ENCODE measurements at places on chromosomes 1 and 21.
A peak's percentile ranks its signal among the peaks of the same experiment; 100 is the strongest.

DNA sequence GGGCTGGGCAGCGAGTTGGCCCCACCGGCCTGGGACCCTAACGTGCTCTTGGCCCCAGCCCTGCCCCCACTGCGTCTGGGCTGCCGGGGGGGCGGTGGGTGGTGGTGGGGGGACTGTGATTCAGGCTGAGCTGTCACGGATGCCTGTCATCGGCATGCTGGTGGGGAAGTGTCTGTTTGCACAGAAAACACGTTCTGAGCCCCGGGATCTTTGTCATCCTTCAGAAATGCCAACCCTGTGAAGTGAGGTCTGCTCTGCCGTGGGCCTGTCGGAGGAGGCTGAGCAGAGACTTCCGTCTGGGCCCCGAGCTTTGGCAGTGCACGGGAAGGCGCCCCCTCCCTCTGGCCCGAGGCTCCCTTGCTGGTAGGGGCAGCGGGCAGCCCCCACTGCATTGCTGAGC is 24.3 kb upstream of the PLCH2 start:
- DNase-seq = no peak

DNA sequence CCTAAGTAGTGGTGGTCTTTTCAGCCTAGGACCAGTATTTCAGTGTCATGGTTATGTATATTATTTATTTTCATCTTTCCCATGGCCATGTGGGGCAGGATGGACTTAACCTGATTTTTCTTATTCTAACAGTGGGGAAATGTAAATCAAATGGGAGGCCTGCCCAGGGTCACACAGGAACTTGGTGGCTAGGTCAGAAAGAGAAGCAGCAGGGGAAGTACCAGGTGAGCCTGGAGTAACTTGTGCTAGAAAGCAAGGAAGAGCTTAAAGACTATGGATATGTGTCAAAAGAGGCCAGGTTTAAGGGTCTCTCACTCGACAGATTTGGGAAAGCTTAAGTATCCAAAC is 936 bp downstream of the ZFP69B start:
- no peak for DNase-seq

DNA sequence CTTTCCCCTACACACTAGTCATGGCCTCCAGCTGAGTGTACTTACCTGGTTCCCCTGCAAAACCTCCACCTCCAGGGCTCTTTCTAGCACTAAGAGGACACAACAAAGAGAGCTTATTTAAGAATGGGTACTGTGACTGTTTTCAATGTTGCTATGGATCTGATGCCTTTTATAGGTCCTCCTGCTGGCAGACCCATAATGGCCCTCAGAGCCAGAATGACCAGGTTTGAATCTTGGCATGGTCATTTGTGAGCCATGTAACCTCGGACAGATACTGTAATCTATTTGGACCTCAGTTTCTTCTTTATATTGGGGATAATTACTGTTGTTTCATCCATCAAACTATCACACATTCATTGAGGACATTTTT is 137.6 kb upstream of the USP24 start:
- no peak for DNase-seq

DNA sequence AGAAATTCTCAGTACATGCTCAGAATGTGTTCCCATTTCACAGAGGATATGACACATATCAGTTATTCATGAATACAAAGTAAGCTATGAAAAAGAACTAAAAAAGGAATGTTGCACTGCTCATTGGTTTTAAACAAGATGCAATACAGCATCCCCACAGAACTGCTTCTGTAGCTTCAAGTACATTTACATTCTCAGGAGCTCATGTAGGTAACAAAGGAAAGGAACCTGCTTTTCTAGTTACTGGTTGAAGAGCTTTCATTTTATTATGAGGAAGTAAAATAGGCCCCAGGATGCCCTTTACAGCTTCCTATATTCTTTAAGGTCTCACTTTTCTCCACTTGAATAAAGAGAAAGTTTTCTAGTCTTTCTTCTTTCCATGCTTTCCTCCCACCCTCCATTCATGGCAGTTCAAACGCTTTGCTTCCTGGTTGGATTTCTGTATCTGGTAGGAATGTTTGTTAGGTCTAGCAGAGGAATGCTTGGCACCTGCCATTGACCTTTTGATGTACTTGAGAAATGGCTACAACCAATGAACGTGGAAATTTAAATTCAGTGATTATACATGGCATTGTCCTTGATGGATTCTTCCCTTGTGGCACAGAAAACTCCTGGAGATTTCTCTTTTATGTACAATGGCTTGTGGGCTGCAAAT is 27.1 kb upstream of the KCNK2 start:
- DNase-seq = no peak

GRCh38 chr1:200925831-200926230 is 31.1 kb downstream of the INAVA start:
- DNase-seq = no peak

DNA sequence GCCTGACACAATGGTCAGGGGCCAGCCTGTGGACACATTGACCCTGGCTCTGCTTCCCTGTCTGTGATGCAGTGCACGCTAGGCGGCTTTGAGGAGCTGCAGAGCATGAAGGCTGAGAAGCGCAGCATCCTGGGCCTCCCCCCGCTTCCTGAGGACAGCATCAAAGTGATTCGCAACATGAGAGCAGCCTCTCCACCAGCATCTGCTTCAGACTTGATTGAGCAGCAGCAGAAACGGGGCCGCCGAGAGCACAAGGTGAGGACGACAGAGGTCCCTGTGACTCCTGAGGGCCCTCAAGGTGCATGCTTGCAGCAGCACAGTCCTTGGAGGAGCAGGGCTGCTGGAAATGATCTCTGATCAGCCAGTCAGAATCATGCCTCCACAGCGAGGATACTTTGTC is 8.6 kb downstream of the STRIP1 start:
- DNase-seq = no peak

- DNase-seq = no peak
Measured at GRCh38 chr1:60066001-60066400, 7.6 kb downstream of the C1orf87 start.

DNA sequence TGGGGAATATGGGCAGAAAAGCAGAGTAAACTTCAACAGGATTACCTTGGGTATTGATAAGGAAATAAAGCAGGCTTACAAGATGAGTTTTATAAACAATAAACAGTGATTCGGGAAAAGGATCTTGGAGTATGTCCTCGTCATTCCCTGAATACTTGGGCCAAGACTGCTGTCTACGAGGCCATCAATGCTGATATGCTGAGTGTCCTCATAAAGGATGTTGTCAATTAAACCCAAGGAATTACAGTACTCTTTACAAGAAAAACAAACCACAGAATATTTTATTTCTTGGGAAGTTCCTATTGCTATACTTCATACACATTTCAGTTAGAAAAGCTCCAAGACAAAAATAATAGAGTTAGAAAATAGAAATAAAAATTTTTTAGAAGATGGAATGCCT is 34.9 kb downstream of the ATP1B1 start:
- DNase-seq = no peak

GRCh38 chr1:168304865-168305264 is 24.2 kb downstream of the TBX19 start:
- no peak for DNase-seq

DNA sequence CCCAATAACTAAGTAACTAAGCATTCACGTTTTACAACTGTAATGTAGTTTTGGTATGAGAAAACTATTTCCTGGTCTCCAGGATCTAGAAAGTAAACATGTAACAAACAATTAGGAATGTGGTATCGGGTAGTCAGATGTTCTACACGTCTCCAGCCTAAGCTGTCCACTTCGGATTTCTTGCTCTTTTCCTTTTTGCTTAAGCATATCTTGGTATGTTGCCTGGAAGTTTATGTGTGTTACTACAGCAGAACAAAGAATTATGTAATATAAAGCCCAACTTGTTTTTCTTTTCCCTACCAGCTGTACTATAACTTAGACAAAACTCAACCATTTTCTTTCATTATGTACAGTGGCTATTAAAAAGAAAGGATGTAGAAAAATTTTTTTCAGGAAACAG is 20.4 kb upstream of the WARS2 start:
- DNase-seq = no peak

DNA sequence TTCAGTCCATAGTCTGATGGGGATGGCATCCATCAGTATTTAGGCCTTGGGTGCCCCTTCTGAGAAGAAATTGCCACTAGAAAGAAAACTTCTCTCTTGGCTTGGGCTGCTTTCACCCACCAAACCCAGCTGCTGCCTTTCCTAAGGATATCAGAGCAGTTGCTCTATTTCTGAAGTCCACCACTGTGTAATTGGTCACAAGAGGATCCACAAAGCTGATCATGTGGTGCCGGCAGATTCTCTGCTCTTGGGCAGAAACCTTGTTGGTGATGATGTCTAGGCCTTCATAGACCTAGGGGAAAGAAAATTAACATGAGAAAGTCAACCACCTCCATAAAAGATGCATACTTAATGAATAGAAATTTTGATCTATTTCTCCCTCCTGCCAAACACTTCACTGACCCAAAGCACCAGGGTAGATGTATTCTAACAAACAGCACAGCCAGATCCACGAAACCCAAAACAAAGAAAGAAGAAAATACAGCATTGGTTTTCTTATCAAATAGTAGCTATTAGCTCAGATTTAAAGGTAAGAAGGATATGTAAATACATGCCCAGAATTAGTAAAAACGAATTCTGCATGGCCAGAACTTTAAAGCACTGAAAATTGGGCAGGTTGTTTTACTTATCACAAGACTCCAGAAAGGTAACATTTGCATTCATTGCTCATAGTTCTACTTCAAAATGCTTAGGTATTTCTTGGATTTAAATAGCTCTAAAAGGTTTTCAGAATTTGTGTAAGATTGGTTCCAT is 26.0 kb downstream of the TRIT1 start:
- no peak for DNase-seq

- no peak for DNase-seq
Measured at GRCh38 chr1:211699059-211699458, 23.6 kb upstream of the NEK2 start.

DNA sequence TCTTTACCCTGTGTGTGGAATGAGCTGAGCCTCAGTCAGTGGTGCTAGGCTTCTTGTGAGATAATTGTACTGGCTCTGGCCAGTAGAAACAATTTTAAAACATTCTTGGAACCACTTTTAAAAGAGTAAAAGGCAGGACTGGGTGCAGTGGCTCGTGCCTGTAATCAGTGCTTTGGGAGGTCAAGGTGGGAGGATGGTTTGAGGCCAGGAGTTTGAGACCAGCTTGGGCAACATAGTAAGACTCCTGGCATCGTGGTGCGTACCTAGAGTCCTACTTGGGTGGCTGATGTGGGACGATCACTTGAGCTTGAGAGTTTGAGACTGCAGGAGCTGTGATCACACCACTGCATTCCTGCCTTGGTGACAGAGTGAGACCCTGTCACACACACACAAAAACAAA is 89.8 kb downstream of the UCK2 start:
- no peak for DNase-seq

- DNase-seq = no peak
Measured at GRCh38 chr1:83882906-83883305, 116.0 kb downstream of the TTLL7 start.

DNA sequence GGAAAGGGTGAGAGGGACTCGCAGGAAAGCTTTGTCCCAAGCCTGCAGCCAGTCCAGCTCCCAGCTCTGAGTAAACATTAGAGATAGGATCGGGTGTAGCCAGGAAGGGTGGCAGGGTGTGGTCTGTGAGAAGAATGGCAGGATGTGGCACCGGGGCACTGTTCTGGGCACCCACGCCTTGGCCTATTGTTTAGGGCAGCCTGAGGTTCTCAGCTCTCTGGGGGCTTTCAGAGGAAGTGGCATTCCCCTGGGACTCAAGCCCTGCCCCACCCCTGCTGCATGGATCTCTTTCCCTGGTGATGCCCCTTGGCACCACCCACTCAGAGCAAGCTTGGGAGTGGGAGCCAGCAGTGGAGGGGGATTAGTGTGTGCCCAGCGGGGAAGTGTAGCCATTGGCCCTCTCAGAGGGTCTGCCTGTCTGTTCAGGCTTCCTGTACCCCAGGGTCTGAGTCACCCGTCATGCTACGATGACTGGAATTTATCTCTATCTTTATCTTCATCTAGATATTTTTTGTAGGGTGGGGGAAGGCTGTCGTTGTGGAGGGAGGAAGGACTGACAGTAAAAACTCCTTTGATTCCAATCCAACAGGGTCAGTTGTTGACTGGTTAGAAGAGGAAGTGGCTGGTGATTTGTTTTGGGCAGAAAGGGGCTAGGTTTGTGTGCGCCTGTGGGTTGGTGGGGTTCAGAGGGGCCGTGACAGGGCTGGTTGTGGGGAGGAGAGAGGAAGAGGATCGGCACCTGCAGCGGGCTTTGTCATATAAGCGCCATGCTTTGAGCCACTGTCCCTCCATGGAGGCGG is 31.6 kb downstream of the SOX13 start:
- DNase-seq = no peak

- DNase-seq = no peak
Measured at GRCh38 chr1:222975472-222976122, 160.8 kb downstream of the DISP1 start.

DNA sequence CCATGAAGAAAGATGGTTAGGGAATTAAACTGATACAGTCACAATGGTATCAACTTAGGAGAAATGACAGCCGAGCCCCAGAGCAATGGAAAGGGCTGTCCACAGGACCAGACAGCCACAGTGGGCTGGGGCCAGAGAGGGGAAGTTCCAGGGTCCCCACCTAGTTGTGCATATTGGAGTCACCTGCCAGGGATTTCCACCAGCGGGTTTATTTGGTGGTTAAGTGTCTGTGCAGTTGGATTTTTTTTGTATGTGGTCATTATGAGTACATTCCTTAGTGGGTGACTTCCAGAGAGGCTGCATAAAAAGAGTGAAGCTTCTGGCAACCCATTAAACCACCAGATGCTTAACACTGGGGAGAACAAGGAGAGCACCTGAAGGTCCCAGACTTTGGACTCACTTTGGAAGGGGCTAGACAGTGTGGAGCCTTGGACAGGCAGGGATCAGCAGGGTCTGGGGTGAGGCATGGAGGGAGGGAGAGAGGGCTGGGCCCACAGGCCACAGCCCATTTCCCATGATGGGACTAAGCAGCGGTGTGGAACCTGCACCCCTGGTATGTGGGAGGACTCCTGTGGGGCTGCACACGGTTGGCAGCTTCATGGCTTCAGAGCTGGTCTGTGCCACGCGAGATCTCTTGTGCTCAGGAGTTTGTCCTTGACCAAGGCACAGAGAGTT is 7.8 kb upstream of the PTTG1IP start:
- DNase-seq = no peak

GRCh38 chr1:21292984-21293536 is 2.8 kb upstream of the ECE1 start:
- no peak for DNase-seq

DNA sequence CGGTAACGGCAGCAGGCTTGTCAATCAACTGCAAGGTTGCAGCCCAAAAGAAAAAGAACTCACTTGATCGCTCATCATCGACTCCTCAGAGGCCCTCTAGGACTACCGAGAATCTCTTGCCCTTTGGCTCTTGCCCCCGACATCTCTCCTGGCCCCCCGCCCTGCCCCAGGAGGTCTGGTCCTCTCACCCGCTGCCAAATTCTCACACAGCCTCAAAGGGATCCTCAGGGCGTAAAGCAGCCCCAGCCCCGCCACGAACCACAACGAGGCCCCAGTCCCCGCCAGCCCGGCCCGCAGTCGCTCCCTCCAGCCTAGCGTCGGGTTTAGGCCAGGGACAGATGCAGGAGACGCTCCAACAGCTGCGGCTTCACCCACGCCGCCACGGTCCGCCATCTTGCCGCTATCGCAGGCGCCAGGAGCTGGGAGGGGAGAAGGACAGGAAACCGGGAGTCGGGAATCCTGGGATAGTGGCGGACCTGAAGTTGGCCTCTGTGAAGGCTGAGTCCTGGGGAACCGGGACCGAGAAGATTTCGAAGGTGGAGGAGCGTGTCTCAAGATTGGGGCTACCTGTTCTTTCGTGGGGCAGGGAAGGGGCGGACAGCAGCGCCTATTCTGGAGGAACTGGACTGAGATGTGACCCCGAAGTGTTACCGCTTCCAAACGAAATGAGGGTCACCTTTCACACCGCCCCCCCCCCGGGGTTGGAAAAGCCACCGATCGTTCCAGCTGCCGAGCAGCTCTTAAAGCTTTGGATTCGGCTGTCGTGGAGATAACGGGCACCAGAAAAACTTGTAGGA is at the start of gene ST7L:
Gene ST7L, minus strand, starts transcription at position 421 of the 797 bp plus-strand sequence. Its CDS starts 28 bp downstream, at position 393.
- DNase-seq = peak; percentile 24

GRCh38 chr21:42855937-42856335 is 23.4 kb downstream of the WDR4 start:
- DNase-seq = no peak

Measured in stimulated activated CD8-positive, alpha-beta memory T cell treated with anti-CD3 and anti-CD28 coated beads, Interleukin-2, amount 100 ng/mL, for 1 hour (primary cell).